Fibroblast of the aortic adventitia (primary cell): ENCODE measurements at places on chromosomes 1 and 21. TPM values are rescaled to one million over a fixed set of nuclear protein-coding genes. Genes with fewer than 3 reads are reported as not detected.
A peak's percentile ranks its signal among the peaks of the same experiment; 100 is the strongest.

DNA sequence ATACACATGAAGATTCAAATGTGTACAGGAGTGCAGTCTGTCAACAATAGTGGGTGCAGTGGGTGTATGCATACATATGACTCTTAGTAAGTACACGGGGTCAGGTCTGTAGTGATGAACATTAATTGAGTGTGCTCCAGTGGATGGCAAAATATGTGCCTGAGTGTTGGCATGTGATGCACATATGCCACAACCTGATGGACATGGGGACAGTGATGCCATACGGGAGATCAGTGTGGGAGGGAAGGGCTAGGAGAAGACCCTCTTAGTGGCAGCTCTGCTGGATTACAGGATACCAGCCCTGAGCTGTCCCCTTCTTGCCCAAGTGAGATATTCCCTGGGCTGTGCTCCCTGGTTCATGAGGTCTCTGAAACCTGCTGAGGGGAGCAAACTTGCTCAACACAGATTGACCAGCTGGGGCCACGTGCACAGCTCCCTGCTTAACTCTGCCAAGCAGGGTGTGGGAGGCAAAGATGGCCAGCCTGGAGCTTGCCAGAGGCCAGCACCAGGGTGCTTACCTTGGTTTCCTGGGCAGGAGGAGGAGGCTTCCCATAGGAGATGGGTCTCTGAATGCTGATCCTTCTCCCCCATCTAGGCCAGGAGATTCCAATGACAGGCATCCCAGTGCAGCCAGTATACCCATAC lies 2.2 kb downstream of the SHISA4 start:
- DNase-seq: no peak

DNA sequence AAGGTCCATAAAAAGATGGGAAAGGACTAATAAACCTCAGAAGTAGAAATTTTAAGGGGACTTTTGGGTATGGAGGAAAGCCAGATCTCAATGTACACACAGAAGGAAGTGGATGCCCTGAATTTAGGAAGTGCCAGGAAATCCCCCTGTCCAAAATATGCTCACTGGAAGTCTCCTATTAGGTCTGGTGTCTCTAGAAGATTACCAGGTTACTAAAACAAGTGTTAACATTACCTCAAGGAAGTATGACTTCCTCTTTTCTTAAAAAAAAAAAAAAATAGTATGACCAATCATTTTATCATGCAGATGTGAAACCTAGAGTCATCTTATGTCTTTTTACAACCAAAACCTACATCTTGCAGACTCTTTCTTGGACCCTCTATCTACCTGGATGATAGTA lies 30.7 kb downstream of the CD58 start:
- no peak for DNase-seq

GRCh38 chr1:233673261-233673946 lies 59.5 kb downstream of the KCNK1 start:
- no peak for DNase-seq

- DNase-seq: no peak
These were observed 884 bp upstream of the LRRC8C start for GRCh38 chr1:89631816-89632656.

- DNase-seq: no peak
These were observed 18.7 kb downstream of the COL6A1 start for GRCh38 chr21:46000182-46000730.

- DNase-seq: no peak
These were observed 112.0 kb upstream of the CHRM3 start for GRCh38 chr1:239274242-239274830.

GRCh38 chr1:241934201-241934848 lies 23.2 kb upstream of the BECN2 start:
- peak; percentile 60 for DNase-seq

- no peak for DNase-seq
These were observed 94.4 kb downstream of the TRIM11 start for GRCh38 chr1:228312136-228312764.

DNA sequence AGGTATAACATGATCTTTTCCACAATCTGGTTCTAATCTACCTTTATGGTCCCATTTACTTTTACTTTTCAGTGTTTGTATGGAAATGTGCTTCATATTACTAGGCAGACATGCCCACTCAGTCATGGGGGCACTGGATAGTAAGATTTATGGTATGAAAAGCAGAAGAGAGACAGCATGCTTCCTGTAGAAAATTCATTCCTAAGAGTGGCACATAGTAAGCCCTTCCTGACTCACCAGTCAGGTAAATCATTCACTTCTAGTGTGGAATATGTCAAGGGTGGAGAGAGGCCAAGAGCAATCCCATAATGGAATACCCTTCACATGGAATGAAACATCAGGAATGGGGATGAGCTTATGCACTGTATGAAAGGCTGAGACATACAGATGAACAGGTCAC lies 49.5 kb upstream of the BCL10 start:
- no peak for DNase-seq

GRCh38 chr1:40708750-40709099 lies 17.2 kb downstream of the NFYC start:
- DNase-seq: peak; percentile 95

GRCh38 chr1:183282101-183282855 lies 96.2 kb downstream of the LAMC2 start:
- no peak for DNase-seq

DNA sequence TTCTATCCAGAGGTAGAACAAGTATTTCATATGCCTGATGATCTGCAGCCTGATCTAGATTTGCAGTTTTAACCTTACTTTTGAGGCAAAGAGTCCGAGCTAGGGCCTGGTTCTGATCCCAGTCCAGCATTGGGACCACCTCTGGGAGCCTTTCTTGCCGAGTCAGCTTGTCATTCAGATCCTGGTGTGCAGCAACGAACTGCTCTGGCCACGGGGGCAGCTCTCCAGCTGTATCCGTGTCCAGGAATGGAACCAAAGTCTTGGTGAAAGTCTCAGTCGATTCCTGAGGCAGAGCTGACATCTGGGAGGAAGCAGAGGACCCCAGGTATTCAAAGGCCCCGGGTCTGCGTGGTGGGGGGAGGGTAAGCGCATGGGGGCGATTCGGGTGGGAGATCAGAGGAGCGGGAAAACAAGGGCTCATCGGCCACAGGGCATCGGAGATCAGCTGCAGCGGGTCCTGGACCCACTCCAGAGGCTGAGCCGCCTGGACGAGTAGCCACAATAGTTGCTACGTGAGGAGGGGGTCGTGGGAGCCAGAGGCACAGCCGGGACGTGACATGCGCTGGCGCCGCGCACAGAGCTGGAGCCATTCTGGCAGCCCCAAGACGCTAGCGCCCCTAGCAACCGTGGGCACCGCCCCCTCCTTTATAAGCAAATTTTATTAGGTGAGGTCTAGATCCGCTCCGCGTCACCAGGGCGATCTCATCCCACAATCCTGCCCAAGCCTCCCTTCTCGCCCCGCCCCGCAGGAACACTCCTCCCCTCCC lies 32.4 kb upstream of the BSDC1 start:
- no peak for DNase-seq

GRCh38 chr1:208724079-208724478 lies 479.9 kb upstream of the PLXNA2 start:
- DNase-seq: no peak

GRCh38 chr1:2233997-2234761 lies 6.1 kb downstream of the SKI start:
- DNase-seq: peak; percentile 96

DNA sequence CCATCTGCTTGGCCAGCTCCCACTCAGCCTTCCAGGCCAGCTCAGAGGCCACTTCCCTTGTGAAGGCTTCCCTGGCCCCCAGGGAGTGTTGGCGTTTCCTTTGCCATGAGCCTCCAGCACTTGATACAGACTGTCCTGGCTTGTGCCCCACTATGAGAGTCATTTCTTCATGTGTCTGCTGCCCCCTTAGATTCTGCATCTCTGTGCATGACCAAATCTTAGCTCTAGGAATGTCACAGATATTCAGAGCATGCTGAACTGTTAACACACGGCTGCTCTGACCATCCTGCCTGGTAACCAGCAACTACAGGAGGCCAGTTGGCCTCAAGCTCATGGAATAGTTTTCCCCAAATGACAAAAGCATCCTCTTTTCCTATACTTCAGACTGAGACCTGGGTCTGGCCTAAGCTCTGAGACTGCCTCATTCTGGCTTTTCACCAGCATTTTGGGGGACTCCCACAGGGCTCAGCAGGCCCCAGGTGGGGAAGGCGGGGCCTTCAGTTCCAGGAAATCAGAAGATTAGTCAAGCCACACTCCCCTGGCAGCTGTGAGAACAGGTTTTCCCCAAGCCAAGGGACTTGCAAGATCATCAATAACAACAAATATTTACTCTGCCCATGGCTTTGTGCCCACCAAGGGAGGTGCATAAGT lies 182.6 kb upstream of the EDN2 start:
- DNase-seq: no peak

GRCh38 chr1:12376236-12377045 lies 146.6 kb downstream of the VPS13D start:
- peak; percentile 33 for DNase-seq

DNA sequence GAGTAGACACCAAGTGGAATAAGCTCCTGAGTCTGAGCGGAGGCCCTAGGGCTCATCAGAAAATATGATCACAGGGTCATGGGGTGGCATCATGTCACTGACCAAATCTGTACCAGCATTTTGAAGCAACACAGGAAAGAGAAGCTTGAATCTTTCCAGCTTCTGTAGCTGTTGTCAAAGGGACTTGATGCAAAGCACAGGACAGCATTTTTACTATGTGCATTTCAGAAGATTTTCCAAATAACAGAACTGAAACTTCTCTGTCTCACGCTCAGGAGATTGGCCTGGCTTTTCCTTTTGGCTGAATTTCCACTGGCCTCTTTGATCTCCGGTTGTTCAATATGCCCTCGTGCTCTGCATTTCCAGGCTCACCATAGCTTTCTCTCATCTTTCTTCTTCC lies 127.2 kb upstream of the ATP1B1 start:
- DNase-seq: no peak

- peak; percentile 98 for DNase-seq
These were observed 17.6 kb downstream of the SLC2A1 start for GRCh38 chr1:42940851-42941639.

Gene ZMYND12
- 0.82 and 1.6 TPM in 2 replicates for total RNA-seq

Gene OR2L8
- not detected in 2 replicates for total RNA-seq

Gene ESPN
- total RNA-seq: not detected in 2 replicates

Gene TMEM269
- 0.09 TPM in 1 of 2 replicates, not detected in the other for total RNA-seq

Gene ICOSLG
- 0.09 TPM in 1 of 2 replicates, not detected in the other for total RNA-seq

Gene SLC16A4
- 36.8 and 71.9 TPM in 2 replicates for total RNA-seq

Gene PEAR1
- total RNA-seq: 4.8 and 10.8 TPM in 2 replicates

Gene FCER1G
- total RNA-seq: not detected in 2 replicates
